ENCODE measurements at places on chromosomes 1 and 21. TPM values are rescaled to one million over a fixed set of nuclear protein-coding genes. Genes with fewer than 3 reads are reported as not detected.

Gene KRTAP19-3
- total RNA-seq: not detected

Gene PLCH2
- total RNA-seq: 0.20 TPM

Gene CDA
- 2.0 TPM for total RNA-seq

Gene FABP3
- total RNA-seq: 204 TPM

Data from subcutaneous preadipocyte (primary cell).